Activated T-cell treated with anti-CD3 and anti-CD28 coated beads, Interleukin-2, amount 50 U/mL, for 48 hours (primary cell): ENCODE measurements at places on chromosomes 1 and 21.
A peak's percentile ranks its signal among the peaks of the same experiment; 100 is the strongest.

DNA sequence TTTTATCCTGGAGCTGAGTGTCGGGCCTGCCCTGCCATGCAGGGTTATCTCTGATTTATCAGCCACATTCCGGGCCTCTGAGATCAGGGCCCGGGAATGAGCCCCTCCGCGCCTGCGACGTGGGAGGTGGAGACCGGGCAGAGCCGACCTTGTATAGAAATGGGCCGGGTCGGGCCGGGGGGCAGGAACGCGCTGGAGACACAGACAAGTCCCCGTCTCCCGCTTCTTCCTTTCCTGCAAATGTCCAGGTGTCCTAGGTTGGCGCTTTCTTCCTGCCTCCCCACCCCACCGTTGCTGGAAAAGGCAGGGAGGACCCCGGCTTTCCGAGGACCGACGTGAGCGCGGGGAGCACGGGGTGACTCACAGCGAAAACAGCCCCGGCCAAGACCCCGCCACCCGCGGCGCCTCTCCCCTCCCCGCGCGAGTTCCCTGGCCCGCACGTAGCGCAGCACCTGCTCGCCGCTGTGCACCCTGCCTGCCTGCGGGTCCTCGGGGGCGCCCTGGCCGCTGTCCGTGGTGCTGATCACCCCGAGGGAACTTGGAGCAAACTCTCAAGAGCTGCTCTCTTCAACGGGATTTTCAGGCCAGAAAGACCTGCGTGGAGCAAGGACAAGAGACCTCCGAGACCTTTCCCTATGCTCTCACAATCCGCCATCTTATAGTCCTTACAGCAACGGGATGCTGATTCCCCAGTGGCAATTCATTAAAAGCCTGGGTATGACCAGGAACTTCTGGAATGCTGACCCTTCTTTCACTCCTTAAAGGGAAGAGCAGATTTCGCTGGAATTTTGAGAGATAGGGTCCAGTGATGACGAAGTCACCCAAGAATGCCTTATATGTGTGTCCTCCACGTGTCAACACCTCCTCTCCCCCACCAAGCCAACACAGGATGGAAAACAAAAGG is 475 bp upstream of the NPPB start:
- DNase-seq = peak; percentile 78

- no peak for DNase-seq
These were observed 34.7 kb downstream of the IER5 start for GRCh38 chr1:181123173-181123572.

GRCh38 chr1:41681331-41682098 is 197.0 kb upstream of the EDN2 start:
- no peak for DNase-seq

GRCh38 chr1:68339505-68339904 is 107.2 kb upstream of the WLS start:
- no peak for DNase-seq

GRCh38 chr1:99751877-99752504 is 14.4 kb downstream of the FRRS1 start:
- no peak for DNase-seq

GRCh38 chr1:2545754-2546514 is 10.2 kb upstream of the TNFRSF14 start:
- peak; percentile 83 for DNase-seq

DNA sequence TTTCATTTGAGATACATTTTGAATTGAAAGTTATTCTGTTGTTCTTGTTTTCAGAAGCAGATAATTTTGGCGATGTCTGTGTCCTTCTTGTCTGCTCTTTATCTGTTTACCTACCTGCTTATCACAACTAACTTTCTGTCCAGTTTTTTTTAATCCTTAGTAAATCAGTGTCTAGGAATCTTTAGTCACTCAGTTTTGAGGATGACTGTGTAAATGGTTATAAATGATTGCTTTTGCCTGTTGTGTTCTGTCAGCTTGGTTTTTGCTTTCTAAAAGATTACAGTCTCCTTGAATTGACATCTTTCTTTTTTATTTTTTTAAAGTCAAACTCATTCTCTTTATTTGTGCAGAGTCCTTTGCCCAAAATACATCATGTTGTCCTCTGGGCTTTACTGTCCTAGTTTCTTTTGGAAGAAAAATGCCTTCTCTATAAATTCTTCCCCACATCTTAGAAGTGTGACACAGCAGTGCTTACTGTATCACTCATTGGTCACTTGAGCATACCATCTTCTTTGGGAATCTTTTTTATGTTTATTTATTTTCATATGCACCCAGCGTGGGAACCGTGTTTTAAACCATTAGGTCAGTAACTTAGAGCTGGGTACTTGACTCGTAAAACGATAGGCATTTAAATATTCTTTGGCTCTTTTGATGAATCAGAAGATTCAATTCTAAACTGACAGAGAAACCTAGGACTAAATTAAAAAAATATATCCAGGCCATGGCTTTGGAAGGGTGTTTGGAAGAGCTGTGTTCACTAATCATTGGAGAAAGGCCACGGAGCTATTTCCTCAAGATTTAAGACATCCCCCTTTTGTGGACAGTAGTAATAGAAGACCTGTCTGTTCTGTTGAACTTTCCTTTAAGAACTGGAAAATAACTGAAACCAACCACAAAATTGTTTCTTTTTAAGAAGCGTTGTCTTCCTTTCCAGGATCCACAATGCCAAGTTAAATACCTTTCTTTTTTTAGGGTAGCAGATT is 20.9 kb downstream of the LAMC1 start:
- DNase-seq = no peak

- DNase-seq = no peak
These were observed 131.9 kb downstream of the AK5 start for GRCh38 chr1:77413541-77414335.

GRCh38 chr1:200096774-200097173 is 69.3 kb downstream of the NR5A2 start:
- no peak for DNase-seq

- no peak for DNase-seq
These were observed 6.5 kb upstream of the C2CD4D start for GRCh38 chr1:151846062-151846568.

DNA sequence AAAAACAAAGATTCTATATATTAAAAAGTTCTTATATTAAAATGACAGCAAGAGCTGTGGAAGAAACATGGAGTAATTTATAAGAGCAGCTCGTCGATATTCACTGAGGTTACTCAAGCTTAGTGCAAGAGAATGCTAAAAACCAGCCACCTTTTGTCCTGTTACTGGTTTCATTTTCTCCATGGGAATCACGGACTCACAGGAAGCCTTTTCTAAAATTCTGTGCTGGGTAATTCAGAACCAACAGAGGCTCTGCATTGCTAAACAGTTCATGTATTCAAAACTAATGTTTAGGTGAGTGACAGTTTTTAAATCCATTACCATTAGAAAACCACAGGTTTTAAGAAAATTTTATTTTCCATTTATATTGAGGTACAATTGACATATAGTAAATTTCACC is 147.8 kb upstream of the MAP1LC3C start:
- DNase-seq = no peak

GRCh38 chr1:74641161-74641560 is 32.4 kb downstream of the ERICH3 start:
- DNase-seq = no peak

DNA sequence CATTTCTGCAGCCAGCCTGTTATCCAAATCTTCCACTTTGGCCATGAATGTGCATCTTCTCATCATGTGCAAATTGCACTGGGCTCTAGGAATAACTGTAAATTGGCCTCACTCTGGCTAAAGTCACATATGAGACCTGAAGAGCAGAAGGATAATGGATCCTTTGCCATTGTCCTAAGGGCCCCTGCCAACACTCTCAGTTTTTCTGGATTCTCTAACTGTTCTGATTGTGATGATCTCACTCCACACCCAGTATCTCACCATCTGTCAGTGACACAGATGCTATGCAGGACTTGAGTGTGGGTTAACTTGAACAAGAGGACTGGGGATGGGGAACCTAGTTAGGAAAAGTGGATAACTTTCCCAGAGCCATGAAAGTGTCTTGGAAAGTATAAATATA is 8.5 kb upstream of the FYB2 start:
- no peak for DNase-seq

DNA sequence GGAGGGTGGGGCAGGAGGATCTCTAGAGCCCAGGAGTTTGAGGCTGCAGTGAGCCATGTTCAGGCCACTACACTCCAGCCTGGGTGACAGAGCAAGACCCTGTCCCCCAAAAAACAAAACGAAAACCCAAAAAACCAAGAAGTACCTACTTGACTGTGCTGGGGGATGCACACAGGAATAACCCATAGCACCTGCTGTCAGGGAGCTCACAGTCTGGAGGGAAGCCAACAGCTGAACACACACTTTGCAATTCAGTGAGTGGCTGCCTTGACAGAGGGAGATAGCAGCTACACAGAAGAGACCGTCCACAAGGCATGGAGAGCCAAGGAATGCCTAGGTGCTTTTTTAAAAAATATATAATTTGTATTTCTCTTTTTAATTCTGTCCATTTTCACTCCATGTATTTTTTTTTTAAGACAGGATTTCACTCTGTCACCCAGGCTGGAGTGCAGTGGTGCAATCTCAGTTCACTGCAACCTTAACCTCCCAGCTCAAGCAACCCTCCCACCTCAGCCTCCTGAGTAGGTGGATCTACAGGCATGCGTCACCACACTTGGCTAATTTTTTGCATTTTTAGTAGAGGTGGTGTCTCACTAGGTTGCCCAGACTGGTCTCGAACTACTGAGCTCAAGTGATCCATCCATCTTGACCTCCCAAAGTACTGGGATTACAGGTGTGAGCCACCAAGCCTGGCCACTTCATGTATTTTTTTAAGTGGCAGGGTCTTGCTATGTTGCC is 68.7 kb downstream of the NID1 start:
- no peak for DNase-seq

- no peak for DNase-seq
These were observed 3.7 kb downstream of the MFSD2A start for GRCh38 chr1:39958403-39959200.

DNA sequence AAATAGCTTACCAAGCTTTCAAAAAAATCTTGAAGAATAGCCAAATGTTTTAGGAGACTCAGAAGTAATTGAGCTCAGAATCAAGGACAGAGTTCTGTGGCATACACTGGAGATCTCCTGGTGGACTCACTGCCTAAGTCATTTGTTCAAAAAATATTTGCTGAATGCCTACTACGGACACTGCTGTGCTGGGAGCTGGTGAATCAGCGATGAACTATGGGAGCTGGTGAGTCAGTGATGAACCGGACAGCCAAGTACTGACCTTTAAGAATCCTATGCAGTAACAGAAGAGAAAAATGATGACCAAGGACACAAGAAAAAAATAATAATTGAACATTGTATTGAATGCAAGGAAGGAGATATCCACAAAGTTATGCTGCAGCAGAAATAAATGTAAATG is 717.9 kb upstream of the CXADR start:
- no peak for DNase-seq

- no peak for DNase-seq
These were observed 5.8 kb downstream of the TTLL10 start for GRCh38 chr1:1179346-1179982.

- DNase-seq = no peak
These were observed 14.0 kb downstream of the TGFBR3 start for GRCh38 chr1:91872000-91872399.

GRCh38 chr1:78377356-78377928 is 113.3 kb upstream of the PTGFR start:
- DNase-seq = no peak

DNA sequence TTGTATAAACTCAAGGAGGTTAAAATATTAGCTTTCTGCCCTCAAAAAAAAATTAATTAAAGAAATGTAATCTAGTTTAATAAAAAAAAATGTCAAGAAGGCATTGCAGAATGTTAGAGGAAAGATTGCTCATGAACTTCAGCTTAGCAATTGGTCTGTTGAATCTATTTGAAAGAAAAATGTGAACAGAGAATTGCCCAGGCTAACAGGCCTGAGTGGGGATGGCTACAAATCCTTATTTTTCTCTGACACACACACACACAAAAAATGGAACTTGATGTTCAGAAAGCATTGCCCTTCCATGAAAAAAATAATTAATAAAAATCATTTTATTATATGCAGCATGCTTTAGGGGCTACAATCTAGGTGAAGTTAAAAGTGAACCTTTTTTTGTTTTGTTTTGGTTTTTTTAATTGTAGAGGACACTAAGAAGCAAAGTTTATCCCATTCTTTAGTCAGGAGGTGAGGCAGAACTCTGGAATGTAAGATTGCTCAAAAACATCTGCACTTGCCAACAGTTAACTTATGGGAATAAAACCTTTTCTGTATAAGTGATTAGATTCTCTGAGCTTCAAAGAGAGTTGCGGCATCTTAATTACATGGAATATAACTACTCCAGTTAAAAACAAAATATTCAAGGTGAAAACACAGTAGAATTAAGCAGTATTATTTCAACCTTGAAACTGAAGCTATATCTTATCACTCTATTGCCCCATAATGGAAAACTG is 658.5 kb upstream of the ADGRL2 start:
- DNase-seq = no peak

- DNase-seq = peak; percentile 84
These were observed at the start of gene THEMIS2 for GRCh38 chr1:27872059-27872801. TSS of gene THEMIS2 (plus strand) at chr1:27872544. CDS start at chr1:27872572, 28 bp downstream.

DNA sequence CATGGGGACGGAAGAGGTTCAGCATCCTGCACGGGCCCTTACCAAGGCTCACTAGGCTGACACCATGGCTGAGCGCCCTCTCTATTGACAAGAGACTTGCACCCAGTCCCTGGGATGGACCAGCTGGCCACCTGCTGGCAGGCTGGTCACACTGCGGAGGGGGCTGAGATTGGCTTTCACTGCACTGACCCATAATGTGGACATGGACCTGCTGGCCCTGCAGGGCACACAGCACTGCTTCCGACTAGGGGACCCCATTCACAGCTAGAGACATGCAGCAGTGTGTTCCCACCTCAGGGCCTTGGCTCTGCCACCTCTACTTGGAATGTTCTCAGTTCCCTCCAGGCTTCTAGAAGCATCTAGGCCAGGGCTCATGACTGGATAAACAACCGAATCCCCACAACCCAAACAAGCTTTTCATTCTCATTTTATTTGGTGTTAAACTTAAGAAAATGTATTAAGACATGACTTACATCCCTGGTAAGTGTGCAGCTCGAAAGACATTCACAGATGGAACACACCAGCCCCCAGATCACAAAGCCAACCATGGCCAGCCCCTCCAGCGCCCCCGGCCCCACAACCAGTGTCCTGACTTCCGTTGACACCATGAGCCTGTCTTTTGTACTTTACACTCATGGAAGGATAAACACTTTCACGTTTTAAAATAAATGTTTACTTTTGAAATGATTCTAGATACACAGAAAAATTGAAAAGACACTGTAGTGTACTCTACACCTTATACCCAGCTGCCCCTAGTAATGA is 9.3 kb upstream of the SRARP start:
- peak; percentile 79 for DNase-seq

GRCh38 chr1:33468011-33468410 is 4.4 kb upstream of the ZSCAN20 start:
- no peak for DNase-seq

- DNase-seq = no peak
These were observed 254.3 kb downstream of the LTN1 start for GRCh38 chr21:28738420-28738704.
